CD4-positive, alpha-beta T cell treated with Interleukin-15 for 4 hours (primary cell): ENCODE measurements at places on chromosomes 13 and 19.

DNA sequence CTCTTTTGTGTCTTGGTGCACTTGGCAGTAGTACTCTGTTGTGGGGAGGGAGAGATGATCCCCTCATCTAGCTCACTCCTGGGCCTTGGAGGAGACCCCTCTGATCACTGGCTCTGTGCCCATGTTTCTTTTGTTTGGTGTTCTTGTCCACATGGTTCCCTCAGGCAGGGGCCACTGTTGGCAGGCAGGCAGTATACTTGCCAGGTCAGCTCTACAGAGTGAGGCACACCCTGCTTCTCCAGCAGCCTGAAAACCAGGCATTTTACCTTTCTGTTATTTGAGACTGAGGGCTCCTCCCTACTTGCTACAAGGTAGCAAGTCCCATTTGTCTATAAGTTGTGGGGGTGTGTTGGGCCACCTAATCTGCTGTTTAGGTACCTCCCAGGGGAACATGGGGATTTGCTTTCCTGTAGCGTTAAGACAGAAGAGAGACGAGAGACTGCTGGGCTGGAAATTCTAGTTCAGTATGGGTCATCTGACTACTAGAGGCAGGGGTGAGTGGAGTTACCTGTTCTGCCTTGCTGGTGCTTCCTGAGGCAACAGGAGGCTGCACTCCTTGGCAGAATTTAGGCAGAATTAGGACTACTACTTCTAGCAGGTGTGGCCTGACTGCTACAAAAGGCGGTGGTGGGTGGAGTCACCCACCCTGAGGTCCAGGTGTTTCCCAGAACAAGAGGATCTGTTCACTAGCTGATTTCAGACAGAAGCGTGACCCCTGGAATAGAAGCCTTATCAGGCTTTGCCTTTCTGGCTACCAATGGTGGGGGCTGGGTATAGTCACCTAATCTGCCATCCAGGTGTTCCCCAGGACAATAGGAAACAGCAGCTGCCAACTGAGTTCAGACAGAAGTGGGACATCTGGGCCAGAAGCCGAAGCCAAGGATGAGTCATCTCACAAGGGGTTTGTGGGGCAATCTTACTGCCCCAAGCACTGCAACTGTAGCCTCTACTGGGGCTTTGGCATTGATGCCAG, 843.0 kb upstream of the ATXN8OS start:
- DNase-seq = no peak

DNA sequence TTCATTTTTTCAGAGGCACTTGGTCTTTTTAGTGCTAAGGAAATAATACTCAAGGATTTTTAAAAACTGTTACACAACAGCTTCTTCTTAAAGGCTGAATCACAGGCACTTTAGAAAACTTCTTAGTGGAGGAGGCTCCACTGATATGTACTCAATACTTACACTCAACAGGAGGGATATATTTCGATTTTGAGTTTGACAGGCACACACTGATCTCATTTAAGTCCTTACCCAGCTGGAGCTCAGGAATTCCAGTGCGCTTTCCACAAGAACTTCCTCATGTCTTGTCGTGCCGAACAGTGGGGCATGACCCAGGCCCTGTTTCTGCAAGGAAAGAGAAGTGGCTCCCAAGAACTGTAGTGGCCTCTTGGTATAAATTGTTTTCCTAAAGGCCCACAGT, 103.8 kb downstream of the RGCC start:
- DNase-seq = no peak

DNA sequence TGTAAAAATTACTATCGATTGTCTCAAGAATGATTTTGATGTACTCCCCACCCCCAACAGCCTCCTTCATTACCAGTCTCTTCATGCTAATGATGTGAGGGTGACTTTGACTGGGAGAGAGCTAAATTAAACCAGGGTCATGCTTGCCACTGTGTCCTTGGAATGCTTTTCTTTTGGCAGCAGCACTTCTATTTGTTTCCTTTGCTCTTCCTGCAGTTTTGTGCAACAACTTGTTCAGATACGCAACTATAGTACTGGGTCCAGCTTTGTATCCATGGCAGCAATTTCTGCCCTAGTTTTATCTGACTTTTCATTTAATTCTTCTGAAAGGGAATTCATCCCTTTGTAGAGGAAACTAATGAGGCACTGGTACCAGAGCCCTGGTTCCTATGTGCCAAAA, 2792.1 kb downstream of the PCDH9 start:
- no peak for DNase-seq

DNA sequence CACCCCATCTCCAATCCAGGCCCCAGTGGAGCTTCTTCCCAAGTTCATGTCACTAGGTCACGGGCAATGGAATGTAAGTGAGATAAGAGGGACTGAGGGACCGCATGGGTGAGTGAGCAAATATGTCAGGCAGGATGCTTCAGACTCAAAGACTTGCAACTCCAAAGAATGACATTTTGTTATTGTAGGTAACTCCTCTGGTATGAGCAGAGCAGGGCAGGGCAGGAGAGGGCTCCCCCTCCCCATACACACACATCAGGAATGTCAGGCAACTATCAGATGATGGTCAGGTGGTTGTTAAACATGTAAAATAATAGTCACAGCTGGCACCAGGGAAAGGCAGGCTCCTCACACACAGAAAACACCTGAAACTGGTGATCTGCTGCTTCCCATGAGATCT, 10.6 kb downstream of the ERVV-2 start:
- DNase-seq = no peak

- DNase-seq = no peak
Observed at GRCh38 chr13:100098445-100099116, 9.7 kb downstream of the PCCA start.

GRCh38 chr19:4597975-4598671, 38.6 kb upstream of the SEMA6B start:
- peak; percentile 17 for DNase-seq

GRCh38 chr13:78832461-78832860, 173.5 kb upstream of the OBI1 start:
- DNase-seq = no peak

DNA sequence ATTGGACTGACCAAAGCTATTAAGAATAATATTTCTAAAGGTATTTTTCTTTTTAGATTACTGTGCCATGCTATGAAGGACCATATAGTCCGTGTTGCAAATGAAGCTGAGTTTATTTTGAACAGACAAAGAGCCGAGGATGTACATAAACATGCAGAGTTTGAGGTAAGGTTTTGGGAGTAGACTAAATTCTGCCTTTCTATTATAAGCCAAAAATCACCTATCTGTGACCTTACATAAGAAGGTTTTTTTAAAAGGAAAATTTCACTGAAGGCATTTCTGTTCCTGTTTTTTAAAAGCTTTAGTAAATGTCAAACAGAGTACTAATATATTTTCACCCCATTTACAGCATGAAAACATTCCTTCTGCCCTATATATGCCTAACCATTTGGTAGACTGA, 127.4 kb downstream of the MAB21L1 start:
- DNase-seq = no peak

DNA sequence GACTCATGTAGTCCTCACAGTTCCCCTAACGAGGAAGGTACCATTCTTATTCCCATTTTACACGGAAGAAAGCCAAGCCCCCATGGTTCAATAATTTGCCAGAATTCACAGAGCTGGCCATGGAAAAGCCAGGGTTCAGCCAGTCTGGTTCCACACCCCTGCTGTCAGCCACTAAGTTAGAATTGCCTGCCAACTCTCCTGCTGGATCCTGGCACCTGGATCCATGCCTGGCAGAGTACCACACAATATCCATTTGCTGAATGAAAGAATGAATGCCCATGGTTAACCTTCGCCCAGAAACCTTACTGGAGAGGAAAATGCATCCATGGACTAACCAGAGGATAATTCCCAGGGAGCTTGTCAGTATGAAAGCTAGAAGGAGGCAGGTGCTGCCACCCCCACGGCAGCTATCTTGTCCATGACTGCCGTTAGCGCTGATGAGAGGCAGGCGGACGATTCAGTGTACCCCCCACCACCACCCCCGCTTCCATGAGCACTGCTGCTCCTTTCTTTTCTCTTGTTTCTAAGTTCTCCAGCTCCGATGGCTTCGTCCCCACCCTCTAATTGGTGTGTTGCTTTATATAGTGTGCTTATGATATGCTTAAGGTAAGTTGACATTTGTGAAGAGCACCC, 114.5 kb downstream of the SLC7A1 start:
- no peak for DNase-seq

DNA sequence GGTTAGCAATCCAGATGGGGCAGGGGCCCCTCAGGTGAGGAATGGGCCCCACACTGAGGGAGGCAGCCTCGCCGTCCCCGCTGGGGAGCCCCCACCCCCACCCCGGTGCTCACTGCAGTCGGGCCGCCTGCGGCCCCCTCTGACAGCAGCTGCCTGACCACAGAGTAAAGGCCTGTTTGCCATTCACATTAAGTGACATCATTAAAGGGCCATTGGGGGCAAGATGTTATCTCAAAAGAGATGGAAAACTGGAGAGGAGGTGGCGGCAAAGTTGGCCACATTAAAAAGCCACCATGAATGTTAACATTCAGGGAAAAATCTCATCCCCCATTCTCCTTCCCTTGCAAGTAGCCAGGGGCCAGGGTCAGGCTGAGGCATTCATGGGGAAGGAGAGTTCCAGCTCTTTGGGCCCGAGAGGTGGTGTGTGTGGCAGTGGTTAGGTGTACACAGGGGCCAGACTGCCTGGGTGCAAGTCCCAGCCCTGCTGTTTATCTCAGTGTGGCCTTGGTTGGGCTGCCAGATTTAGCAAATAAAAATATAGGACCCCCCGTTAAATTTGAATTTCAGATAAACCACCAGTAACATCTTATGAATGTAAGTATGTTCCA, 20.9 kb downstream of the VSTM2B start:
- DNase-seq = no peak

DNA sequence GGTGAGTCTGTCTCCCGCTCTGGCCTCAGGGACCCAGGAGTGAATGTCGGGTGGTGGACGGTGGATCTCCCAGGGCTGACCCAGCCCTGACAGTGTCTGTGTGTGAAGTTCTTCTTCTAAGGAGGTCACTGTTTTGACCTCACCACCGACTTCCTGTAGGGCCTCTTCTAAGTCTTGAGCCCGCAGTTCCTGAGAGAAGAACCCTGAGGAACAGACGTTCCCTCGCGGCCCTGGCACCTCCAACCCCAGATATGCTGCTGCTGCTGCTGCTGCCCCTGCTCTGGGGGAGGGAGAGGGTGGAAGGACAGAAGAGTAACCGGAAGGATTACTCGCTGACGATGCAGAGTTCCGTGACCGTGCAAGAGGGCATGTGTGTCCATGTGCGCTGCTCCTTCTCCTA, at the start of gene SIGLEC7:
Gene SIGLEC7, plus strand, starts transcription at position 183 of the 400 bp plus-strand sequence. Its CDS starts 69 bp downstream, at position 252.
- no peak for DNase-seq

DNA sequence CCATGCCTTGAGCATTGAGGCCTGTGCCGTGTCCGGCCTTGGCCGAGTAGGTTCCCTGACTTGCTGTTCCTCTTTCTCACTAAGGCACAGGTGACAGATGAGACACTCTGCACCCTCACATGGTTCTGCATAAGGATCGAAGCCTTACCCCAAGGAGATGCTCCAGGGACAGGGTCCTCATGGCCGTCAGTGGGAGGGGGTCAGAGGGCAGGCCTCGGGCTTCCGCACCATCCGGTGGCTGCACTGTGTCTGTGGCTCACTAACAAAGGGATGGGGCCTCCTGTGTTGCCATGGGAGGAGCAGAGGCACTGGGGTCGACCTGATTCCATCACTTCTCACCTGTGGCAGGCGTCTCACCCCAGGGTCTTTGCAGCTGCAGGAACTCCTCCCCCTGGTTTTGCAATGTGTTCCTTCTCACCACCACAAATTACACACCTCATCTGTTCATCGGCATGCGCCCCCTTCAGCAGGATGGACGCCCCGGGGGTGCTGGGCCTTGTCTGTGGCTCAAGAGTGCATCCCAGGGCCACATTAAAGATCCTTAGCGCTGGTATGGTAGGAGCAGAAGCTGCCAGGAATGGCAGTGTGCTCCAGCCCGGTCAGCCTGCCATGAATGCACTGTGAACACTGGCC, 113.3 kb upstream of the SOX1 start:
- no peak for DNase-seq

DNA sequence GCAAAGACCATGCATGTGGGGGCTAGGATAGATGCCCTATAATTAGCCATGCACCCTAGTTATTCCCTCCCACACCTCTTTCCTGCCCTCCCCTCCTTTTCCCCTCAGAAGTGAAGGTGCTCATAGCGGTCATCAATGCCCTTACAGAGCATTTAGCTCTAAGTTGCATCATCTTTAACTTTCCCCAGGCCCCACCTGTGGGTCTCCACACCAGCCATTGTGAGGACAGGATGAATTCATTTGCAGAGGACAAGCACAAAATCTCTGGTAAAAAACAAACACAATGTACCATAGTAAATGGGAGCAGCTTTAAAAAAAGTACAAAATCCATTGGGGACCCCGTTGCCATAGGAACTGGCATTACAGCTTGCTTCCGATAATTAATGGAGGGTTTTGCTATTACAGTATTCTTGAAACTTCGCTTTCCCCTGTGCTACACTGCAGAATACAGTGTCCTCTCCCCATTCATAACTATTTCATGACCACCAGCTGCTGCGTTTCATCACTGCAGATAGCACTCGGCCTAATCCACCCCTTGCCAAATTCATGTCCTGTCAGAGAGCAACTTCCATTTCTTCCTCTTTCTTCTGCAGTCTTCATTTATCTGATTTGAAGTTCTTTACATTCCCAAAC, 110.5 kb downstream of the ZDHHC20 start:
- DNase-seq = no peak

GRCh38 chr13:24281188-24282008, 28.0 kb upstream of the C1QTNF9 start:
- DNase-seq = no peak

DNA sequence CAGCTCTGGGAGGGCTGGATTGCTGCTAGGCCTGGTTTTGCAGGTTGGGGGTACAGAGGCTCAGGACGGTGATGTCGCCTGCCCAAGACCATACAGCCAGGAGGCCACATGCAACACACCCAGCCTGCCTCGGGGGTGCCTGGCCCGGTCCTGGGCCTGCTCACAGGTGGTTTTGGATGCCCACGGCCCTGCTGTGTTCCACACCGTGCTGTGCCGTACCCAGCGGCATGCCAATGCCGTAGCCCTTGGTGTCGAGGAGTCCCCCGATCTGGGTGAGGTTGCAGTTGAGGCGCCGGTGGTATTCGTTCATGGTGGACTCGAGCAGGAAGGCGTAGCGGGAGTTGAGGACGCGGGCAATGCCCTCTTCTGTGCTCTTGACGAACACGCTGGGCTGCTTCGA, 11.5 kb upstream of the ATP1A3 start:
- DNase-seq = no peak

- no peak for DNase-seq
Observed at GRCh38 chr13:83216479-83217245, 665.6 kb downstream of the SLITRK1 start.

- DNase-seq = no peak
Observed at GRCh38 chr19:12899891-12900518, 9.0 kb downstream of the GCDH start.

DNA sequence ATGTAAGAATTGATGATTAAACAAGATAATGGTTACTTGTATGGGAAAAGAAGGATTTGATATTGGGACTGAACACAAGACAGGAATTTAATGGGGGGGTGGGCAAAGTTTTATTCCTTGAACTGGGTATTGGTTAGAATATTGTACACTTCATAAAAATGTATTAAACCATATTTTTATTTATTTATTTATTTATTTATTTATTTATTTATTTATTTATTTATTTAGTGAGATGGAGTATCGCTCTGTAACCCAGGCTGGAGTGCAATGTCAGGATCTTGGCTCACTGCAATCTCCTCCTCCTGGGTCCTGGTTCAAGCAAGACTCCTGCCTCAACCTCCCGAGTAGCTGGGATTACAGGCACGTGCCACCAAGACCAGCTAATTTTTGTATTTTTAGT, 287.1 kb upstream of the SLITRK5 start:
- DNase-seq = no peak

- no peak for DNase-seq
Observed at GRCh38 chr19:29743681-29744080, 28.6 kb upstream of the C19orf12 start.

GRCh38 chr13:107790397-107790796, 424.9 kb downstream of the LIG4 start:
- no peak for DNase-seq

GRCh38 chr13:73248711-73249580, 190.1 kb downstream of the KLF5 start:
- no peak for DNase-seq
